Posterior vena cava (tissue), 2 donors: ENCODE measurements at places on chromosomes 12 and 14. TPM values are rescaled to one million over a fixed set of nuclear protein-coding genes. Genes with fewer than 3 reads are reported as not detected.
A peak's percentile ranks its signal among the peaks of the same experiment; 100 is the strongest.

- no peak for DNase-seq
Observed at GRCh38 chr14:61668282-61668681, 27.0 kb upstream of the HIF1A start.

DNA sequence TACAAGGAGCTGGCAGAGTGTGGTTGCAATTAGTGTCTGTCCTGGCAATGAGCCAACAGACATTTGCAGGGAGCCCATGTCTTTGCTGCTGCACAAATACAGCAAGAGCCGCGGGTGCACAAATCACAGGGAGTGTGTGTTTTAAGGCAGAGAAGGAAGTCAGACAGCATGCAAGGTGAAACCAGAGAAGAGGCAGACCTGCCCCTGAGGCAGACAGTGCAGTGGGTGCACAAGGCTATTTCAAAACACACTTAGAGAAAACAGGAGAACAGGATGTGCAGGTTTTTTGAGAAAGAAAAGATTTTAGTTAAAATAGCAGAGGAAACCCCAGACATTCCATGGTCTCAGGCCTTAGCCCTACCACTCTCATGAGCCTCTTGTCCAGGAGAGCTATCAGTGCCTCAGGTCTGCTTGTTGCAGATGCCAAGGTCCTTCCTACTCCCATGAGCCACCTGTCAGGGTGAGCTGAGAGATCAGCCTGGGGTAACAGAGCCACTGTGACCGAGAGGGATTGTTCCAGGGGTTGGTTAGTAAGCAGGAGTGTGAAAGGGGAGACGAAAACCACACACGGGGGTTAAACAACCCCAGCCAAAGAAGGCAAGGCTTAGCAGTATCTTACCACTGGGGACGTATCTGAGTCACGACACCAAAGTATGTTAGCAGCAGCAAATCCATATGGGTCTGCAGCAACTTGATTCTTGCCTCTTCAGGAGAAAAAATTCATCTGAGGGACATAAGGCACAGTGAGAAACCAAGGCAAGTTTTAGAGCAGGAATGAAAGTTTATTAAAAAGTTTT lies 78.1 kb downstream of the C14orf132 start:
- peak; percentile 54 for DNase-seq

SMOC1 gene
- 7.1 TPM for total RNA-seq

MED13L gene
- total RNA-seq = 176 TPM

ALG10 gene
- 7.9 TPM for total RNA-seq

MIP gene
- total RNA-seq = not detected

GRCh38 chr14:77746064-77746702 lies 14.8 kb downstream of the SNW1 start:
- DNase-seq = no peak

ANKRD33 gene
- not detected for total RNA-seq

DNA sequence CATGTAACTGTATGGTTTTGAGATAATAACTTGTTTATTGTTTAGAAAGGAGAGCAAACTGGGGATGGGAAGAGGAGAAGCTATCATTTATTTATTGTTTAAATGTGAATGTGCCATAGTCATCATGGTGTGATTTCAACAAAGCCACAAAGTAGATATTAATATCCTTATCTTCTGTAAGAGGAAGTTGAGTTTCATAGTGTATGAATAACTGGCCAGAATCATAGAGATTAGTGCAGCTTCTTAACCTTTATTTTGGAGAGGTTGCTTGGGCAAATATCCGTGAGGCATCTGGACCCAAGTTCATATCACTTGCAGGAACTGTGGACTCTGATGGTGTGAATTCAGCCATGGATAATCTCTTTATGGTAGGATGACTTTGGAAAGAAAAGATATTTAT lies 26.8 kb upstream of the LYZ start:
- no peak for DNase-seq

GRCh38 chr12:2343681-2344080 lies 290.9 kb downstream of the CACNA1C start:
- no peak for DNase-seq

KLRC2 gene
- total RNA-seq = not detected

CCDC59 gene
- 25.8 TPM for total RNA-seq

GRCh38 chr12:20572451-20572850 lies 122.7 kb upstream of the SLCO1C1 start:
- DNase-seq = no peak

DNA sequence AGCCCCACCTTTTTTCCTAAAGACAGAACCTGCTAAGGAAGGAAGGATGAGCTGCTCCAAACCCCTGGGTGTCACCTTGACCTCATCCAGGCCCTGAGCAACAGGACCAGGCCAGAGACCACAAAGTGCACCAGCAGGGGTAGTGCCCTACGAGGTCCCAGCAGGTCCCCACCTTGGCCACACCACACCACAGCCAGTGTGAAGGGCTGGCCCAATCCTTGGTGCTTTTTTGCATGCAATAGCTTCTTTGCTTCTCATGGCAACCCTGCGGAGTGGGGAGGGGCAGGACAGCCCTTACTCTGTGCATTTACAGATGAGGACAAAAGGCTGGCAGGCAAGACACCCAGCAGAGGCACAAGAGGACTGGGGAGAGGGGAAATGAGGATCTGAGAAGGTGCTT lies 352.6 kb downstream of the BCL11B start:
- DNase-seq = peak; percentile 44

FAIM2 gene
- total RNA-seq = 2.5 TPM

- no peak for DNase-seq
Observed at GRCh38 chr12:73383584-73384222, 1111.5 kb downstream of the TRHDE start.
